ENCODE measurements at places on chromosomes 3 and 15.

DNA sequence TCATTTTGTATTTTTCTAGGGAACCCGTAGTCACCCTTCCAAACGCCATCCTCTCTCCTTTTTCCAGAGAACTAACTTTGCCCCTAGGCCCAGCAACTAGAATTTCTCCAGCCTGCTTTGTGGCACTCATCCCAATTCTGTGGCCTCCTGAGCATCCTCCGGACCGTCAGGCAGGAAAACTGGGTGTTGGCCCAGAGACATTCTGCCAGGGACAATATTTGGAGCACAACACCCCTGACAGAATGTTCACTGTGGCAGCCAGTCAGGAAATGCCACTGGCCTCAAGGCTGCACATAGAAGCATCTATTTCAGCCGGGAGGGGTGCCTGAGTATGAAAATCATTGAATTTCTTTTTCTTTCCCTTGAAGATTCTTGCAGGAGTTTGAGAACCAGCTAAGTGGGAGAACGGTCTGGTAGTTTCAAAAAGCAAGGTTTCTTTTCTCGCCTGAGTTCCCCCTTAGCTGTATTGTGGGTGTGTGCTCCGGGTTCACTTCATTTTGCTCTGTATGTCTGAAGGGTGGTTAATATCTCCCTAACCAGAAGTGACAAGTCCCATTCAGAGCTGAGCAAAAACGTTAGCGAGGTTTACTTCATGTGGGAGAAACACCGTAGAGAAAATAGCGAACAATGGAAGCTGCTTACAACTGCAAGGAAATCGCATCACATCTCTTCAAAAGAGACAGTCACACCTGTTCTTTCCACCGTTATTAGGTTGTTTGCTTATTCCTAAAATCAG lies 108.1 kb upstream of the TPM1 start:
- DNase-seq, result no peak

DNA sequence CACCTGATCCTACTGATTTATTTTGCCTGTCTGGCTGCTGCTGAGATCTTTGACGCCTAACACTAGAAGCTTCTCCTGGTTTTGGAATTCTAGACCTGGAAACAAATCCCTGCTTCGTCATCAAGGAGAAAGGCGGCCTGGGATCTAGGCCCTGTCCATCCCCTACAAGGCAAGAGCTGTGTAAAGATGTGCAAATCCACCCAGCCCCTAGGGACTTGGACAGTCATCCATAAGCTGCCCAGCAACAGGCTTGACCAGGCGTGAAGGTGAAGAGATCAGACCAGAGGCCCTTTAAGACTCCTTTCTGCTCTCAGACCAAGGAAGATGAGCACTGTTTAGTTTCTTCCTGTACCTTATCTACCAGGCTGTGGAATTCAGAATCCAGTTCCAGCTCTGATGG lies 32.2 kb downstream of the SLC41A3 start:
- no peak for DNase-seq

GRCh38 chr3:99242271-99242670 lies 340.8 kb upstream of the DCBLD2 start:
- DNase-seq, result no peak

DNA sequence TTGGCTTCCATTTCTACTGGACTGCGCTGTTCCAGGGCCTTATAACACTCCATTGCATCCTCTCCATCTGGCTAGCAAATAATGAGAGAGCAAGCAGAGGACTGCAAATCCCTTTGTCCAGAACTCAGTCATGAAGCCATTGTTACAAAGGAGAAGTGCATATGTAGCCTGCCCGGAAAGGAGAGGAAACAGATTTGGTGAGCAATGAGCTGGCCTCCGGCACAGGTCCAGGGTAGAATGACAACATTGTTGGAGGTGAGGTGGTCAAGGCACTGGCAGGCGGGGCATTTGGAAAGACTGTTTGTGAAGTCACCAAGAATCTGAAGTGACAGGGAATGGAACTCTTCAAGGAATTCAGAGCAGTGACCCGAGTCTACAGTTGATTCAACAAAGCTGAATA lies 25.0 kb upstream of the ATP1B3 start:
- DNase-seq, result no peak

All from stimulated activated CD8-positive, alpha-beta memory T cell treated with anti-CD3 and anti-CD28 coated beads, Interleukin-7, amount 100 ng/mL, for 48 hours (primary cell).